ENCODE measurements at places on chromosomes 6 and 20.

GRCh38 chr20:15708984-15709598 lies 864.2 kb downstream of the KIF16B start:
- peak; percentile 23 for DNase-seq

- DNase-seq = no peak
These were observed 47.6 kb downstream of the RCAN2 start for GRCh38 chr6:46443623-46444022.

GRCh38 chr6:24906314-24906713 lies 29.4 kb downstream of the RIPOR2 start:
- DNase-seq = no peak

- no peak for DNase-seq
These were observed 93.2 kb upstream of the AKIRIN2 start for GRCh38 chr6:87794922-87795885.

GRCh38 chr20:2394411-2395055 lies 13.8 kb downstream of the TGM6 start:
- DNase-seq = no peak

GRCh38 chr6:16583144-16583762 lies 178.0 kb downstream of the ATXN1 start:
- no peak for DNase-seq

GRCh38 chr6:163098827-163099479 lies 315.6 kb upstream of the QKI start:
- DNase-seq = no peak

DNA sequence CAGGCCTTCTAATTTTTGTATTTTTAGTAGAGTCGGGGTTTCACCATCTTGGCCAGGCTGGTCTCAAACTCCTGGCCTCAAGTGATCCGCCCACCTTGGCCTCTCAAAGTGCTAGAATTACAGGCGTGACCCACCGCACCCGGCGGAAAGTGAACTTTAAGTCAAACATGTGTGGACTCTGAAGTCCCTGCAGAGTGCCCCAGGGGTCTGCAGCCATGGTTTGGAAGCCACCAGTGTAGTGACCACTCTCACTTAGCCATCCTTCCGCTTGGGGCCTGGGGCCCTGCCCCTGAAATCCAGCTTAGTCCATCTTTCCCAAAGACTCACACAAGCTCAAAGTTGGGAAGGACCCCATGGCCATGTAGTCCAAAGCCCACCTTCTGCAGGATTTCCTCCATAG lies 164.5 kb downstream of the GRM4 start:
- DNase-seq = no peak
